Memory B cell (primary cell): ENCODE measurements at places on chromosomes 5 and 9.

- no peaks in the 10 kb centered on the region for H3K27me3 ChIP-seq
- no peak overlapping the region for H3K27ac ChIP-seq
- H3K4me1 ChIP-seq, result peaks cover 7% of the 10 kb centered on the region
- peaks cover 14% of the 10 kb centered on the region for H3K36me3 ChIP-seq
Measured at GRCh38 chr5:72252574-72253155, 67.4 kb downstream of the MRPS27 start.

DNA sequence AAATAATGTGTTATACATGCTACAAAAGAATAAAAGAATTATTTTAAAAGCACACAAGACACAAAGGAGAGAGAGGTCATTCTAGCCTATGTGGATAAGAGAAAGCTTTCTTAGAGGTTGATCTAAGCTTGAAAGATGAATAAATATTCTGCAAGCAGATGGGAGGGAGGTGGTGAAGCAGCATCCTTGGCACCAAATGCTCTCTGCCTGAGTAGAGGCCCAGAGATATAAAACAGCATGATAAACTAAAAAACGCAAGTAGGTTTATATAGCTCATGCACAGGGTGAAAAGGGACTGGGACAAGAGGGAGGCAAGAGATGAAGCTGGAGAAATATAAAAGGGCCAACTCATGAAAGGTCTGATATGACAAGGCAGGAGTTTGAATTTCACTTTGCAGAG, 283.2 kb upstream of the POU5F2 start:
- DNase-seq, result no peak
- H3K36me3 ChIP-seq, result peaks cover 37% of the 10 kb centered on the region
- H3K27ac ChIP-seq, result no peak overlapping the region

GRCh38 chr5:122300374-122300773, 11.7 kb upstream of the SNCAIP start:
- no peaks in the 10 kb centered on the region for H3K36me3 ChIP-seq
- H3K4me1 ChIP-seq, result no peaks in the 10 kb centered on the region
- H3K27me3 ChIP-seq, result peaks cover 6% of the 10 kb centered on the region
- H3K4me3 ChIP-seq, result no peak overlapping the region
- DNase-seq, result no peak

GRCh38 chr5:132138260-132138659, 64.7 kb downstream of the CSF2 start:
- H3K4me1 ChIP-seq, result no peaks in the 10 kb centered on the region
- no peak for DNase-seq
- no peak overlapping the region for H3K27ac ChIP-seq
- H3K36me3 ChIP-seq, result no peaks in the 10 kb centered on the region
- no peak overlapping the region for H3K4me3 ChIP-seq
- H3K27me3 ChIP-seq, result peaks cover 7% of the 10 kb centered on the region

GRCh38 chr5:167049043-167049663, 1242.3 kb upstream of the WWC1 start:
- no peak overlapping the region for H3K4me3 ChIP-seq
- no peaks in the 10 kb centered on the region for H3K4me1 ChIP-seq
- no peaks in the 10 kb centered on the region for H3K27me3 ChIP-seq
- DNase-seq, result no peak
- no peaks in the 10 kb centered on the region for H3K36me3 ChIP-seq

DNA sequence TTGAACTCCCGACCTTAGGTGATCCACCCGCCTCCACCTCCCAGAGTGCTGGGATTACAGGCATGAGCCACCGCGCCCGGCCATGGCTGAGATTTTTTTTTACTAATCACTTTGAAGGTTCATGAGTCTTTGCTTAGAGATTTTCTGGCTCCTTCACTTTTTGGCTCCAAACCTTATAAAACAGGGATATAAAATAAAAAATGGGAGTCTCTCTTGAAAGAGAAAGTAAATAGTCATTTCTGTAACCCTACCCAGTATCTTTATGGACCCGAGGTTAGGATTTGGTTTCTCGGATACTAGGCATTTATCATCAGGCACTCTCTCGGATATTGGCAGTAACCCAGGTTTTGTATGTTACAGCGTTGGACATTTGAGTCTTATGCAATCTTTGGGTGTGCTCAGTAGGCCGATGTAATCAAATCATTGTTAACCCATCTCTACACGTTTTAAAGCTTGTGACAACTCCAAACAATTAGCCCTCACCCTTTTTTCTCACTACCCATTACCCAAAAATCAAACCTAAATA, 25.3 kb downstream of the STXBP1 start:
- no peak overlapping the region for H3K27ac ChIP-seq
- no peak for DNase-seq
- peaks cover 5% of the 10 kb centered on the region for H3K27me3 ChIP-seq

GRCh38 chr9:93864840-93865239, 90.3 kb downstream of the BARX1 start:
- DNase-seq, result no peak
- H3K36me3 ChIP-seq, result no peaks in the 10 kb centered on the region
- no peak overlapping the region for H3K4me3 ChIP-seq

DNA sequence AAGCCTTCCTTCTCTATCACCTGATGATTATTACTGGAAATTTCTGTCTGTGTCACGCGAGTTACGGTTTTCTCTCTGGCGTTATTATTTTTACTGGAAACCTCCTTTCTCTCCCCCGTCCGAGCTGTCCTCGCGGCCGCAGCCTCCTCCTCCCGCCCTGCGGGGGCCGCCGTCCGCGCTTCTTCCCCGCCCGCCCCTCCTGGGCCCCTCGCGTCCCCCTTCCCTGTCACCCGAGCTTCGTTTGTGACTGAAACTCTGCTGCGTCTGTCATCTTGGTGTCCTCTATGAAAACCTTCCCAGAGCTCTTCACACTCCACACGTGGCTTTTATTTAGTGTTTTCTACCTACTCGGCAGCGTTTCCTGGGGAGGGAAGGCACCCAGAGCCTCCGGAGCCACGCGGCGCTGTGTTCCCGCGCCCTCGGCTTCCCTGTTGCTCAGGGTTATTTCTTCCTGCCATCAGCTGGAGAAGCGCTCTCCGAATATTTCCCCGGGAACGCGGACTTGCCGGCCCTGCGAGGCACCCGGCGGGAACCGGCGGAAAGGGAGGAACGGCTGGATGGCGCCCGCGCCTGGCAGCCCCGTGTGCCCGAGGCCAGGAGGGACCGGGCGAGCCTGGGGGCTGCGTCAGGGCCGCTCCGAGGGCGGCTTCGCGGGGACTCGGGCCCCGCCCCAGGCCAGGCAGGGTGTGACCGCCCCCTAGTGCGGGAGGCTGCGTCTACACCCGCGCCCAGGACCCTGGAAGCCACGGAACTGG, 33.9 kb downstream of the TRIP13 start:
- H3K4me1 ChIP-seq, result peaks cover 2% of the 10 kb centered on the region
- peak; percentile 25 for DNase-seq
- H3K27ac ChIP-seq, result no peak overlapping the region
- peaks cover 10% of the 10 kb centered on the region for H3K27me3 ChIP-seq
- H3K36me3 ChIP-seq, result no peaks in the 10 kb centered on the region
- no peak overlapping the region for H3K4me3 ChIP-seq

DNA sequence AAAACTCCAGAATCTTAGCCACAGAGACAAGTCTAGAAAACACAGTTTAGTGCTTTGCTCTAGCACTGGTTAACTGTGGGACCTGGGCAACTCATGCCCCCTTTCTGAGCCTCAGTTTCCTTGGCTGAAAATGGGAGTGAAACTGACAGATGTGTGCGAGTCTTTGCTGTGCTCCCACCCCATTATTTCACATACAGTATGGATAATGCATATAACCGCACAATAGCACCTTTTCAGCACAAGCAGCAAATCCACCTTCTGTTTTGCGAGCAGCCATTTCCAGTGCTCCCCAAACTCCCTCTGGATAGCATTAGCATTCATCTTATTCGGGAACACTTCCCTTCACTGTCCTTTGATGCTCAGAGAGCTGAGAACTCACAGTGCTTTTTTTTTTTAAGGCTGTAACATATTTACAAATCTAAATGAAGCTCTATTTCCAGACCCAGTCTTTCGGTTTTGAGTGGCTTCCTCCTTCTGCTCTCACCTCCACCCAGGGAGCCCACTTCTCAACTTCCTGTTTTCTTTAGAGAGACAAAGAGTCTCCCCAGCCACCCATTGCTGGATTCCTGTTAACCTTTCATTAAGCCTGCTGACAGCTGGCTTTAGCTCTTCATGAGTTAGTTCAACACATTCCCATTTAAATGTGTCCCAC, 49.2 kb downstream of the TIMD4 start:
- DNase-seq, result peak; percentile 25
- no peaks in the 10 kb centered on the region for H3K27me3 ChIP-seq
- peak overlapping the region; percentile 70 for H3K27ac ChIP-seq

DNA sequence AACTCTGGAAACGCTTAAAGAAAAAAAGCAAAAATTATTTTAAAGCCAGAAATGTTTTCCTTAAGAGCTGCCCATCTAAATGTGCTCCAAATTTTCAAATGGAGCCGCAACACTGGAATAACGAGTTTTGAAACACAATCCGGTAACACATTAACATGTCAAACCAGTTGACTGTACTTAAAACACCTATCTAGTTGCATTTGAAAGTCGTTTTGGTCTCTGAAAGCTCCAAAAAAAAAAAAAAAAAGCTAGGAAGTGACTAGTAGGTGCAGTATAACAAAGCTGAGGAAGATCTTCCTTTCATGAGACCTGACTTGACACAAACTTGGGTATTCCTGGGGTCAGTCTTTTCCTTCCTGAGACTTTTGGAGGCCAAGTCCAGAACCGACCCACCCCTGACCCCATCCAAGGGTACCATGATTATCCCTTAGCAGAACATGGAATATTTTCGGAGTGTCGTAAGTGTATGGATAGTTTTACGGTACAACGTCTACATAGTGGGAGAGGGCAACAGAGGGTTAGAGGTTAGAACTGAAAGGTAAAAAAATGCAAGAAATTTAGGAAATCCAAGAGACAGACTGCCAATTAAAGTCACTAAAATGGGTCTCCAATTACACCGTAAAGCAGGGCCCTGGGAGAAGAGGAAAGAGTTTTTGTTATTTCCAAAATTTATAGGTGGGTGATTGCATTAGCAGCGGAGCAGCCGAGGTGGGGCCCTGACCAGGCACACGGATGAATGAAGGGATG, 812 bp downstream of the CETN3 start:
- H3K27ac ChIP-seq, result no peak overlapping the region
- H3K4me3 ChIP-seq, result no peak overlapping the region
- DNase-seq, result no peak
- H3K36me3 ChIP-seq, result peaks cover 16% of the 10 kb centered on the region
- H3K4me1 ChIP-seq, result peaks cover 9% of the 10 kb centered on the region

- no peaks in the 10 kb centered on the region for H3K4me1 ChIP-seq
- H3K27me3 ChIP-seq, result no peaks in the 10 kb centered on the region
- DNase-seq, result no peak
- no peak overlapping the region for H3K4me3 ChIP-seq
Measured at GRCh38 chr5:52725808-52726207, 61.9 kb upstream of the ITGA1 start.

DNA sequence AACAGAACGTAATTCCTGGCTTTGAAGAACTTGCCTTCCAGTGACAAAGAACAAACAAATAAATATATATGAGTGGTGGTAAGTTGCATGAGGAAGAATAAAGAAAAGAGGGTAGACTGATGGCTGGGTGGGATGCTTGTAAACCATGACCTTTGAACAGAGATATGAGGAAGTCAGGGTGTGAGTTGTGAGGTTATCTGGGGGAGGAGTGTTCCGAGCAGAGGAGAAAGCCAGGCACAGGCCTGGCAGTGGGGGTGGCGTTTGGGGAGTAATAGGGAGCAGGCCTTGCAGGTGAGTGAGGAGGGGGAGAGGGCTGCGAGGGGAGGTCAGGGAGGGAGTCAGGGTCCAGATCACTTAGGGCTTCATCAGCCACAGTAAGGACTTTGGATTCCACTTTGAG, 213.4 kb downstream of the PTTG1 start:
- H3K27ac ChIP-seq, result no peak overlapping the region
- H3K4me1 ChIP-seq, result no peaks in the 10 kb centered on the region
- H3K4me3 ChIP-seq, result no peak overlapping the region
- peaks cover 16% of the 10 kb centered on the region for H3K27me3 ChIP-seq
- no peaks in the 10 kb centered on the region for H3K36me3 ChIP-seq
- DNase-seq, result no peak
